ENCODE measurements at places on chromosomes 7 and 10.
A peak's percentile ranks its signal among the peaks of the same experiment; 100 is the strongest.

- DNase-seq = no peak
These were observed 85.1 kb downstream of the PRPF18 start for GRCh38 chr10:13671904-13672303.

DNA sequence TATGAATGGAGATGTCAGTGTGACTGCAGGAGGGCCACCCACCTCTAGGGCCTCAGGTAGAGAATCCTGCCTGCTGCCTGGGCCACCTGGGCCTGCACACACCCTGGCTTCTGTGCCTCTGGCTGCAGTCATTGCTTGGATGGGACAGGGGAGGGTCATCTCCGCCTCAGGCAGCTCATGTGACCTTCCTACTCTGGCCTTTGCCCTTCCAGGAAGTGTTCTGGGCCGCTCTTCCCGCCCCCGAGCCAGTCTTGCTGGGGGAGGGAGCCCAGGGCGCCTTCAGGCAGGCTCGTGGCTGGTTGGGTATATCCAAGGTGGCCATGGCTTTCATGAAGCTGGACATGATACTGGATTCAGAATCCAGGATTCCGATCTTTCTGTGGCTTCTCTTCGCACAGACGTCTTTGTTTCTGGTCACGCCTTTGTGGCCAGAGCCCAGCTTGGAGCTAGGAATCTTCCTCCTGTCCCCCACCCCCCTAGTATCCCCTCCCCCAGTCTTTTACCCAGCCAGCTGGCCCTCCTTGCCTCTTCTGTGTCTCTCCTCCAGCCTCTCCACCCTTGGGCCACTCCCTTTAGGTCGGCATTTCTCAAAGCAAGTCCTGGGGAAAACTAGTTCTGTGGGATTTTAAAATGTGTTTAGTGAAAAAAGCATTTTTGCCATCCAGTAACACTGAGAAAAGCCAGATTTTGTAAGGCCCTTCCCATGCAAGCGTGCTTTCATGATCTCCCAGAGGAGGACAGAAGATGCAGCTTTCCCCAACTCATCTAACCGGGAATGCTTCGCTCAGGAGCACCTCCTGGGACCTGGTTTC is 119.6 kb downstream of the ZMIZ1 start:
- DNase-seq = no peak

- no peak for DNase-seq
These were observed 101.6 kb downstream of the TES start for GRCh38 chr7:116311816-116312471.

DNA sequence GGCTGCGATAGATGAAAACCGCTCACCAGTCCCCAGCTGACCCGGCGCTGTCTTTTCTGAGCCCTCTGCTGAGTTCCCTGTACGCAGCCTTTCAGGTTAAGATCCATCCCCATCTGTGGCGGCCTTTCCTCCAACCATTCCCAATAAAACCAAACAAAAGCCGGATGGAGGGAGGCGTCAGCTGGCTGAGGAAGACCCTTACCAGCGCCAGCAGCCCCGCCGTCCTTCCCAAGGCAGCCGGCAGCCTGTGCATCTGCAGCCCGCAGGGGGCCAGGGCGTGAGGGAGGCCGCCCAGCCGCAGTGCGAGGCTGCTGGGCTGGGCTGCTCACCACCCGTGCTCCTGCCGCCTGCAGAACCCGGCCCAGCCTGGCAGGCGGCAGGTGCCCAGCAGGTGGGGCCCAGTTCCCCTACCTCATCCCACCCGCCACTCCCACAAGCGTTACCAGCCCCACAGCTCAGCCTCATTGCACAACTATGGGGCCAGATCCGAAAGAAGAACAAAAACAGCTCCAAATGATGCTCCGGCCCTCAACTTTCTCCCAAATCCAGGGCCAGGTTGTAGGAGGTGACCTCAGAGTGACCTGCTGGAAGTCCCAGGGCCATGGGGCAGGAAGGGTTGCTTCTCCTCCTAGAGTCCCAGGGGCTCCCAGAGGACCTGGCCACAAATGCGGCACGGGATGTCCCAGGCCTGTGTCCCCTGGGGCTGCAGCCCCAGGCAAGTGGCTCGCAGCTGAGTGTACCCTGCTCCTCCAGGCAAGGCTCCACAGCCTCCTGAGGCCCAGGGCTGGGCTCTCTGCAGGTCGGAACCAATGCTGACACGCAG is 23.8 kb downstream of the PAPOLB start:
- no peak for DNase-seq

DNA sequence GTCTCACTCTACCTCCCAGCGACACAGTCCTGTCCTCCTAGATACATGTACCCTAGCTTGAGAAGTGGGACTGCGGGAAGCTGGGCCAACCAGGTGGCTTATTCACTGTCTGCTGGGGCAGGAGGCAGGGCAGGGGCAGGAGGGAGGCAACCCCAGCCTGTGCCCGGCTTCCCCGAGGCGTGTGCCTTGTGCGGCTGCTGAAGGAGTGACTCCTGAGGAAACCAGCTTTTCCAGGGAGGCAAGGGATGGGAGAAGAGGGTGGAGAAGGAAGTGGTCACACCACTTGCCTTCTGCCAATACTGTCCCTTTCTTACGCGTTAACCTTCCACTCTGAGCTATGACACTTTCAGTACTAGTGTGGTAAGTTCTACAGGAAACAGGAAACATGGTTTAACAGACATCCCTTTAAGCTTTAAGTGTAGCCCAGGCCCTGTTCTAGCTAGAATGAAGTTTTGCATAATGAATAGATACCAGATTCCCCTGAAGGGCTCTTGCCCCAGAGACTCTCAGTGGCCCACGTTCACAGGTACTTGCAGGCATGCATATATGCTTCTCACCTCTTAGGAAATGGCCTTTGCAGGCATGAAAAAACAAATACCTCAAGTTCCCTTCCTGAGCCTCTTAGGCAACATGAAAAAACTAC is 40.6 kb downstream of the SYPL1 start:
- DNase-seq = peak; percentile 82

- DNase-seq = no peak
These were observed 750.1 kb downstream of the MAGI2 start for GRCh38 chr7:78703391-78703790.

Measured in GM13977 (cell line).